ENCODE measurements at places on chromosomes 4 and X.

DNA sequence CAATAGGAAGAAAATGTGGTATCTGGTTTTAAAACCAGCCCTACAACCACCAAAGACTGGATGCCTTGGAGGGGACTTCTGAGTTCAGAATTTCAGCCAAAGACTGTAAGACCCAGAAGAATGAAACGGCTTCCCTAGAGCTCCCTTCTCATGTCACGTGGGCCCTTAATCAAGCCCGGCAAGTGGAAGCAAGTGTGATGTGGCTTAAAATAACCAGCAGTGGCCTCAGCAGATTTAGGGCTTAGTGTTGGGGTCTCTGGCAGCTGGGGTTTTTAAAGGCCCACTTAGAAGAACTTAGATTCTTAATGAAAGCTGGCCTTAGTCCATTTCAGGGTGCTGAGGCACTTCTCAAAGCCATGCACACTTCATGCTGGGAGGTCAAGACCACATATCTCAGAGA lies 111.2 kb upstream of the TBC1D9 start:
- DNase-seq: no peak

DNA sequence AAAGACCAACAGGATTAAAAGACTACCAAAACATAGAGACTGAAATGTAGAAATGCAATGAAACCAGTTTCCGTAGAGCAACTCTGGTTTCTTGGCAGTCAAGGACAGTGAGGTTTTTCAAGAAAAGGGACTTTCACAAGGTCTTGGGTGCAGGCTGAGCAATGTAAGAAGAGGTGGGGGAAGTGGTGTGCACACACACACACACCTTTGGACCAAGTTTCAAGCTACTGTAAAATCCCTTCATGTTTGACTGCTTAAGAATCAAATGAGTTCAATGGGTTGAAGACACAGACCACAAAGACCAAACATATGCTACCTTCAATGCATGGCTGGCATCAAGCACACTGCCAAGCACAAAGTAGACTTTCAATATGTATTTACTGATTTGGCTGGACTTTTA lies 17.8 kb upstream of the MCF2 start:
- no peak for DNase-seq

- DNase-seq: no peak
These were observed 75.1 kb downstream of the CHST7 start for GRCh38 chrX:46648660-46649059.

GRCh38 chr4:38315286-38315685 lies 348.7 kb upstream of the KLF3 start:
- no peak for DNase-seq

- no peak for DNase-seq
These were observed 118.2 kb downstream of the PHEX start for GRCh38 chrX:22150371-22150770.

- DNase-seq: peak; percentile 38
These were observed 886 bp downstream of the DCLK2 start for GRCh38 chr4:150079081-150079581.

DNA sequence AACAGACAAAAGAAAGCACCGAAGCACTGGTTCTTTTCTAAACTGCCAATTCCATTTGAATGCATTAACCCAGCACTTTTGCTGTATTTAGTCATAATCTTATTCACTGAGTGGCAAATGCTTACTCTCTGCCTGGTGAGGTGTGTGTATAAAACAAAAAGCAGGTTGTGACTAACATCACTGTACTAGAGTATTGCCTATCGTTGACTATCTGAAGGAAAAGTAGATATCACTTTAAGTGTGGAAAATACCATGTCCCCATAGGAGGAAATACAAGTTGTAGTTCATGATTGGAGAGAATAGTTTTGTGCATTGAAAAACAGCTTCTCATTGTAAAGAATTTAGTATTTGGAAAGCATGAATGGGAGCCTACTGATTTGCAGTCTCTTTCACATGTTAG lies 2.7 kb downstream of the PDLIM5 start:
- DNase-seq: no peak

DNA sequence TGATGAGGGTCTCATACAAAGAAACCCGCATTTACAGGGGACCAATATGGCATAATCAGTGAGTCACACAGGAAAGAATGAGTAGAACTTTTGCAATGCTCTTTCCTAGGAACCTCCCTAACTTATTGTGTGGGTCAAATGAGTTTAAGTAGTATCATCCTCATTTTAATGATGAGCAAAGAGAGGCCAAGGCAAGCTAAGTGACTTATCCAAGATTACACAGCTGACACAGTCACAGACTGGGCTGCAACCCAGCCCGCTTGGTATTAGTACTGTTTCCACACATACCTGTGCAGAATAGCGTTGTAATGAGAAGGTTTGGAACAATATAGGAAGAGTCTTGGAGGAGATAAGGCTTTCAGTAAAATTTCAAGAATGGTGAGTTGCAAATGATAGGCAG lies 91.0 kb upstream of the PPP1R2C start:
- DNase-seq: no peak

- peak; percentile 36 for DNase-seq
These were observed 3.1 kb downstream of the DCAF16 start for GRCh38 chr4:17807446-17807845.

DNA sequence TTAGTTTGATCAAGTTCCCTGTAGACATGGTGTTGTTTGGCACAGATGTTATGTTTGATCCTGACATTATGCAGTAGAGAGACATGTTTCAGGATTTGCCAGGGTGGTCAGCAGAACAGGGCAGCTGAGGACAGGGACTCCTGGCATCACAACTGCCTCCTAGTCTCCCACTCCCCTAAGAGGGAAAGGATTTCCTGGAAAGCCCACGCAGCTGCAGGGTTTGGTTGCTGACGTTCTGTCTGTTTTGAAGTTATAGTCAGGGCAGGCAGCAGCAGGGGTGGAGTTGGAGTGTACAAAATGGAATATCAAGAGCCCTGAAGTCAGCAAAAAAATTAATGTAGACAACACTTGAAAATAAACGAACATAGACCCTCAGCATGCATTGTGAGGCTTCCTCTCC lies 125.4 kb downstream of the CPE start:
- no peak for DNase-seq

DNA sequence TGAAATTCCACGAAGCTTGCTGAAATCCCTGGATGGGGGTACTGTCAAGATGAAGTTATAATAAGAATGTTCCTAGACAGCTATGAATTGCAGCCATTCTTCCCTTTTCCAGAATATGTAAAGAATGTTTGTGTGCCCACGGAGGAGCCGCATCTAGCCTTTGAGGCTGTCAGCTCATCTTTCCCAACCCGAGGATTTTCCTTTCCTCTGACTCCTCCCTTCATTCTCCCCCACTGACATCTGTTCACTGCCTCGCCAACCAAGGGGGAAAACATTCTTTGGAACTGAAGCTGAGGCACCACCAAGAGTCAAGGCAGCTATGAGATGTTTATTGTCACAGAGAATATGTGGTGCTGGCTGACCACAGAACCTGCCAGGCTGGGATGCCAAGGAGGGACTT lies 8.8 kb downstream of the NHSL2 start:
- no peak for DNase-seq

GRCh38 chr4:112083587-112084347 lies 61.5 kb upstream of the FAM241A start:
- peak; percentile 28 for DNase-seq

- no peak for DNase-seq
These were observed 3.5 kb downstream of the SPINK2 start for GRCh38 chr4:56817840-56818491.

GRCh38 chr4:17063888-17064287 lies 165.4 kb upstream of the LDB2 start:
- DNase-seq: peak; percentile 71

DNA sequence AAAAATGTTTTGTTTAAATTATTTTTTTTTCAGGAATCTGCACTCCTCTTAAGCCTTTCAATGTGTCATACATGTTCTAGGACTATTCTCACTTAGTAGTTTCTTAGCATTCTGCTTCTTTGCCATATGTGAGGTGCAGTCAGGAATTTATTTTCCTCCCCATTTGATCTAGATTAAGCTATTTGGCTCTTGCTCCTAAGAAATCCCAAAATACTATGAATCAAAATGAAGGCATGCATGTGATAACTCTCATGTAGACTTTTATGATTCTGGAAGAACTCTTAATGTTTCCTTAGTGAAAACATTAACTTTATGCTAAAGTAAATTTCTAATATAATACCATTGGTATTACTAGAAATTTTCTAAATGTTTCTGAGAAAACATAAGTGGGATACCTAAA lies 664.5 kb downstream of the RAPGEF2 start:
- no peak for DNase-seq

GRCh38 chr4:15444879-15445547 lies 17.2 kb downstream of the C1QTNF7 start:
- DNase-seq: no peak

- no peak for DNase-seq
These were observed 58.7 kb upstream of the MTM1 start for GRCh38 chrX:150509703-150510102.

- no peak for DNase-seq
These were observed 719.5 kb upstream of the SLIT2 start for GRCh38 chr4:19531906-19532848.

DNA sequence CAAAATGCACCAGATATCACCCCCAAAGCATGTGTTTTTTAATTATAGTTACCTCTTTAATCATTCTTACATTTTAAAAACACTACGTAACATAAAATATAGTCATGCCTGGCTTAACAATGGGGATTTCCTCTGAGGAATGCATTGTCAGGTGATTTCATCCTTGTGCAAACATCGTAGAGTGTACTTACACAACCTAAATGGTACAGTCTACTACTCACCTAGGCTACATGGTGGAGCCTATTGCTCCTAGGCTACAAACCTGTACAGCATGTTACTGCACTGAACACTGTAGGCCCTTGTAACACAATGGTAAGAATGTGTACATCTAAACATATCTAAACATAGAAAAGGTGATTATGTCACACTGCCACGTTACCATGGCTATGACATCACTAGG lies 208.6 kb downstream of the SPOCK3 start:
- DNase-seq: no peak

- DNase-seq: no peak
These were observed 424 bp upstream of the ZNF330 start for GRCh38 chr4:141220271-141220670.

GRCh38 chr4:88803600-88804096 lies 106.0 kb upstream of the NAP1L5 start:
- peak; percentile 91 for DNase-seq

DNA sequence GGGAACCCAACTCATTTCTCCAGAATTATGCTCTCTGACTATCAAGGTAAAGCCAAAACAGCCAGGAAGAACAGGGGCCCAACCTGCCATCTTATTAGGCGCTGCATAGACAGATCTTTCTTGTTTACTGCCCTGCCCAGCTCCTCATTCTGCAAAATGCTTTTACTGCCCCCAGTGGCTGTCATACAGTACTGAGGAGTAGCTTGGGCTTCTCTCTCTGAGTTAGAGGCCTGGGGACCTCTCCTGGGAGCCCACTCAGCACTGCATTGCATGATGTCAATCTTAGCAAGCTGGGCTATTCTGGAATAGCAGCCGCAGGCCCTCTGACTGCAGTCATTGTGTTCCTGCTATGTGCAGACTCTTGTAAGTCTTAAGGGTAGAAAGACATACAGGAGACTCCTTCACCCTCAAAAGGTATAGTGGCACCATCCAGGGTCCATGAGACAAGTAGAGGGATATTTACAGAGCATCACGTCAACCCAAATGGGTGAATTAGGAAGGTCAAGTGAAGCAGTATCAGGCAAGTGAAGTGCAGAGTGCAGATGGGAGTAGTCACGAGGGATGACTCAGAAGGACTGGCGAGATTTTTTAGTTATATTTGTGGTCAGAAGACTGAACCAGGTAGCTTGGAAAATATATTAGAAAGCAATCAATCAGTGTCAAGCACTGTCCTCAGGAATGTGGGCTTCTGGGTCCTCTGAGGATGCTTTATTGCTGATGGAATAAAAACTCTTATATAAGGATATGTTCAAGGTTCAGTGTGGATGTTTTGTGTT lies 294.1 kb upstream of the SFRP2 start:
- no peak for DNase-seq

GRCh38 chr4:54909961-54910360 lies 215.4 kb downstream of the KDR start:
- no peak for DNase-seq

DNA sequence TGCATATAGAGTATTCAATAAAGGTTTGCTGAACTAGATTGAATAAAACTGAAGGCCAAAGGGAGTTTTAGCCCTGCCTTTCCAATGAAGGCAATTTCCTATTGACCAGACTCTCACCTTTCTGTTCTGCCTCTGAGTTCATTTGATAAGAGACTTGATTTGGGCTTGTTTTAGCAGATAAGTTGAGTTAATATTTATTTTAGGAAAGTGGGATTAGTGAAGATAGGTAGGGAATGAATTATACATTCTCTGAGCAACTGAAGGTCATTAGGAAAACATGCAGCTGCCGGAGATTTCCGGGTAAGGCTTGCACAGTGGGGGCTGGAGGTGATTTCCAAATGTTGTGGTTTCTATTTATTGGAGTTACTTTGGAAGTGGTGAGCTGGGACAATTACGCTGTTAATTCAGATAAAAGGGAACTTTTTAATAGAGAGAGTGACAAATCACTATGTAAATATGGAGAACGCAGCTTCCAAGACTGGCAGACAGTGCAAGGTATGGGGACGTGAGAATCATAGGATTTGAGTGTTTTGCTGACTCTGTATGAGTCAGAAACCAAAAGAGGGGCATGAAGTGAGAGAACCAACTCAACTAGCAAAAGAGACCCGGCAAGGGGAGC lies 553.6 kb upstream of the BOD1L1 start:
- DNase-seq: no peak

GRCh38 chr4:177177541-177178081 lies 132.1 kb upstream of the NEIL3 start:
- peak; percentile 43 for DNase-seq

DNA sequence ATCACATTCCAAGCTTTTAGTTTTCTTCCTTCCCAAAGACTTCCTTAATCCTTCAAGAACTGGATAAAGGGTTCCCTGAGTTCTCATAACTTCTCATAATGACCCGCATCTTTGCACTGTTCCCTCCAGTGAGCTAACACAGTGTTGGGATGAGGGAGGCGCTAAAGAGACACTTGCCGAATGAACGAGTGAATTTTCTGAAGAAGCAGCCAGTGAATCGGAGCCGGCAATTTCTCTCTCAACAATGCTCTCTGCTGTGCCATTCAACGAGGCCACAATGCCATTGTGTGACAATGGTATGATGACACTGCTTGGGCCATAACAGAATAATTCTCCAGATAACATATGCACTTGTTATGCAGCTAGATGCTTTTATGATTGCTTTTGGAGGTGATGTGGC lies 51.4 kb upstream of the ZFP42 start:
- no peak for DNase-seq

All from HFFc6 (cell line).